ENCODE measurements at places on chromosomes 5 and 9.

DNA sequence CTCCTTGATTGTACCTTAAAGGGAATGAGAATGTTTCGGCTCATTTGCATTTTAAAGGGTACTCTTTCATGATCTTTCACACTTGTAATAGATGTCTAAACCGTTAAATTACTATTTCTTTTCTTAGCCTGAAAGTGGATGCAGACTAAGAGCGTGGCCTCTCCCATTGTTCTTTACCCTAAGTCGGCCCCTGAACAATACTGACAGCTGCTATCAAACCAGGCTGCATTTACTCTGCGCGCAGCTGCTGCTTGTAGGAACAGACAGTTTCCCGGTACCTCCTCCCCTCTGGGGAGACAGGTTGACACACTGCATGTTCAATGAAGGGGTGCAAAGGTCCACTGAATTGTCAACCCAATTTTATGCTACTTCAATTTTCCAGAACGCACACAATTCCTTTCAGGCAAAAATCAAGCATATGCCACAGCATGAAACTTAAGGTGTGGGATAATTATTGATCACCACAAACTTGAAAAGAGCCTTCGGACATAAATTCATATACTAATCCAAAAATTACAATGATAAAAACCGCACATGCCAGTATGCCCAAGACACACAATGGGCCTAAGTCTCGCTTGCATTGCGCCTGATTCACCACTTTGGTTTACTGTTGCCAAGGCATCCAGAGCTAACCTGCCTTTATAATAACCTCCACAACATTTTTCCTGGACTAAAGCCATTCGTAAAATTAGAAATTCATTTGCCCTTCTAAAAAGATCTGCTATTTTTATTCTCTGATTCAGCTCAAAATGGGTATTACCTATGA is 39.7 kb downstream of the TLE1 start:
- DNase-seq, result no peak
- H3K4me1 ChIP-seq, result no peaks in the 10 kb centered on the region
- H3K27me3 ChIP-seq, result no peaks in the 10 kb centered on the region
- no peak overlapping the region for H3K27ac ChIP-seq
- no peak overlapping the region for H3K4me3 ChIP-seq

DNA sequence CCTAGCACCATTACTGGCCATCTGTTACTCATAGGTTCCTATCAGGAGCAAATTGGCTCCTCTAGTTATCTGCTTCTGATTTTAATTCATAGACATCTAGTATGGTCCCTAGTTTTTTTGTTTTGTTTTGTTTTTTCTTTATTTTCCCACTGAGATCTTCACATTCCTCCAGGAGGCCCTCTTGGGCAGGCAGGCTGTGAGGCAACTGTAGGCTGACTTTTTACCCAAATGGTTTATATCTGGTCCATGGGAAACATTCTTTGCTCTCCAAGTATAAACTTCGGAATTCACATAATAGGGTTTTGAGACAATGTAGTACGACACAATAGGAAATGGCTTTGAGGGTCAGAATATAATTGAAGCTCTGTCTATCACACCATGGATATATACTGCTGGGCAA is 250.9 kb upstream of the DAB2 start:
- no peaks in the 10 kb centered on the region for H3K27me3 ChIP-seq
- H3K36me3 ChIP-seq, result no peaks in the 10 kb centered on the region
- H3K4me1 ChIP-seq, result no peaks in the 10 kb centered on the region
- no peak overlapping the region for H3K27ac ChIP-seq

- H3K4me1 ChIP-seq, result no peaks in the 10 kb centered on the region
- H3K4me3 ChIP-seq, result no peak overlapping the region
- no peak overlapping the region for H3K27ac ChIP-seq
- DNase-seq, result no peak
- no peaks in the 10 kb centered on the region for H3K27me3 ChIP-seq
Observed at GRCh38 chr5:79590396-79590999, 21.7 kb upstream of the TENT2 start.

DNA sequence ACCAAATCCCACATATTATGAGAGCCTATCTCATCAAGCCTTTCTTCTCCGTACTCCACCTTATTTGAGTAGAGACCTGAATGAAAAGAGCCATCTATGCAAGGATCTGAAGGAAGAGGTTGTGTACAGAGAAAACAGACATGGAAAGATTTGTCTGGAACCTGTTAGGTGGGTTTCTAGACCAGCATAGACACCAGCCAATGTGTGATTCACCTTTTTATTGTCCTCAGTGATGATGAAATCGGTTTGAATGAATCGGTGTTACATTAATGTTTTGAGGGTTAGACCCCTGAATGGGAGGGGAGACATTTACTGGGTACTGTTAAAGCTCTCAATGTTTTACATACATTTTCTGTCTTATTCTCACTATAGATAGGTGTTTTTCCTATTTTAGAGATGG is 223.6 kb downstream of the NMUR2 start:
- no peak overlapping the region for H3K4me3 ChIP-seq
- no peak for DNase-seq
- H3K4me1 ChIP-seq, result no peaks in the 10 kb centered on the region
- no peaks in the 10 kb centered on the region for H3K27me3 ChIP-seq
- no peak overlapping the region for H3K27ac ChIP-seq
- no peaks in the 10 kb centered on the region for H3K36me3 ChIP-seq

DNA sequence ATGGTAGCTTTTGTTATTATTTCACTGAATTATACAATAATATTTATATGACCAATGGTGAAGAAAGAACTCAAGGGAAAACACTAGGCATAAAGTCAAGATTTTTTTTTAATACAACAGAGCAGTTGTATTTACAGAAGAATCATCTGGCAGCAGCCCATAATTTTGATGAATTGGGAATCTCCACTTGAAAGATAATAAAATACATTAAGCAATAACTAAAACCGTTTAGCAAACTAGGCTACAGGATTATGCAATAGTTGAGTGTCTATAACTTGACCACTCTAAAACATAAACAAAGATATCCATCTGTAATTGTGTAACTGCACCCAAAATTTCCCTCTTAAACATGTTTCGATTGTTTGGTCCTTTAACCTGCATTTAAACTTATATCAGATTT is 80.8 kb downstream of the SNCAIP start:
- H3K4me1 ChIP-seq, result no peaks in the 10 kb centered on the region
- H3K27ac ChIP-seq, result no peak overlapping the region
- H3K27me3 ChIP-seq, result no peaks in the 10 kb centered on the region
- no peak for DNase-seq

DNA sequence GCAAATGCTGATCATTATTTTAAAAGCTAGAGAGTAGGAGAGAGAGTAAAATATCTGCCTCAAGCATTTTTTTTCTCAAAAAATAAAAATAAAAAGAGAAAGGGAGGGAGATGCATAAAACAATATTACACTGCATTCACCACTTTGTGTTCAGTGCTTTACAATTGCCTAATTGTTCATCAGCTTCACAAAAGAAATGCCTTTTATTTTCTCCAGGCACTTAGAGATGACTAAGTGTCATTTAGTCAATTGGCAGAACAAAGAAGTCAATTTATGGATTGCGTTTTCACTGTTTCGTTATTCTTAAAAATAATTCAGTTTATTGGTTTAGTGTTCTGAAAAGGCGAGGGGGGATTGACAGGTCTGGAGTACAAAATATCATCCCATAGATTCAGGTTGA is 232.5 kb upstream of the CCNH start:
- no peaks in the 10 kb centered on the region for H3K36me3 ChIP-seq
- no peak overlapping the region for H3K4me3 ChIP-seq
- DNase-seq, result no peak
- H3K27me3 ChIP-seq, result no peaks in the 10 kb centered on the region
- H3K4me1 ChIP-seq, result no peaks in the 10 kb centered on the region

DNA sequence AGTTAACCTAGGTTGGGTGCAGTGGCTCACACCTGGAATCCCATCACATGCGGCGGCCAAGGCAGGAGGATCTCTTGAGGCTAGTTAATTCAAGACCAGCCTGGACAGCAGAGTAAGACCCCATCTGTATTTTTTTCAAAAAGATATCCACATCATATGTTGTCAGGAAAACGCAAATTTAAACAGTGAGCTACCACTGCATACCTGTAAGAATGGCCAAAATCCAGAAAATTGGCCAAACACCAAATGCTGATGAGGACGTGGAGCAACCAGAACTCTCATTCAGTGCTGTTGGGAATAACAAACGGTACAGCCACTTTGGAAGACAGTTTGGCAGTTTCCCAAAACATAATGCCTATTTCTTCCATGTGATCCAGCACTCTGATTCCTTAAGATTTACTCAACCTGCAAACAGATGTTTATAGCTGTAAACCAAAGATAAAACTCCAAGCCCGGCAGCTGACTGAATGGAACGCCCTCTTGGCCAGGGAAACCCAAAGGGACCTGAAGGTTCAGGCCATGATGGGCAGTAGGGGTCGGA is 12.4 kb downstream of the CEL start:
- no peaks in the 10 kb centered on the region for H3K36me3 ChIP-seq
- H3K27me3 ChIP-seq, result no peaks in the 10 kb centered on the region
- DNase-seq, result no peak
- H3K4me1 ChIP-seq, result no peaks in the 10 kb centered on the region
- H3K4me3 ChIP-seq, result no peak overlapping the region
- H3K27ac ChIP-seq, result no peak overlapping the region

GRCh38 chr5:31116466-31117031 is 76.9 kb upstream of the CDH6 start:
- no peaks in the 10 kb centered on the region for H3K4me1 ChIP-seq
- DNase-seq, result no peak
- H3K4me3 ChIP-seq, result no peak overlapping the region
- no peak overlapping the region for H3K27ac ChIP-seq

- H3K27ac ChIP-seq, result no peak overlapping the region
- no peak for DNase-seq
- no peak overlapping the region for H3K4me3 ChIP-seq
- H3K27me3 ChIP-seq, result no peaks in the 10 kb centered on the region
- no peaks in the 10 kb centered on the region for H3K36me3 ChIP-seq
- no peaks in the 10 kb centered on the region for H3K4me1 ChIP-seq
Observed at GRCh38 chr9:10396615-10397014, 216.2 kb downstream of the PTPRD start.

GRCh38 chr5:165135565-165135964 is 1630.1 kb downstream of the MAT2B start:
- no peak for DNase-seq
- no peak overlapping the region for H3K4me3 ChIP-seq
- H3K27me3 ChIP-seq, result no peaks in the 10 kb centered on the region
- H3K4me1 ChIP-seq, result no peaks in the 10 kb centered on the region
- H3K36me3 ChIP-seq, result no peaks in the 10 kb centered on the region

- H3K27me3 ChIP-seq, result no peaks in the 10 kb centered on the region
- no peak overlapping the region for H3K27ac ChIP-seq
- H3K36me3 ChIP-seq, result no peaks in the 10 kb centered on the region
- DNase-seq, result no peak
- no peak overlapping the region for H3K4me3 ChIP-seq
- H3K4me1 ChIP-seq, result no peaks in the 10 kb centered on the region
Observed at GRCh38 chr5:58542709-58543108, 40.2 kb upstream of the RAB3C start.

DNA sequence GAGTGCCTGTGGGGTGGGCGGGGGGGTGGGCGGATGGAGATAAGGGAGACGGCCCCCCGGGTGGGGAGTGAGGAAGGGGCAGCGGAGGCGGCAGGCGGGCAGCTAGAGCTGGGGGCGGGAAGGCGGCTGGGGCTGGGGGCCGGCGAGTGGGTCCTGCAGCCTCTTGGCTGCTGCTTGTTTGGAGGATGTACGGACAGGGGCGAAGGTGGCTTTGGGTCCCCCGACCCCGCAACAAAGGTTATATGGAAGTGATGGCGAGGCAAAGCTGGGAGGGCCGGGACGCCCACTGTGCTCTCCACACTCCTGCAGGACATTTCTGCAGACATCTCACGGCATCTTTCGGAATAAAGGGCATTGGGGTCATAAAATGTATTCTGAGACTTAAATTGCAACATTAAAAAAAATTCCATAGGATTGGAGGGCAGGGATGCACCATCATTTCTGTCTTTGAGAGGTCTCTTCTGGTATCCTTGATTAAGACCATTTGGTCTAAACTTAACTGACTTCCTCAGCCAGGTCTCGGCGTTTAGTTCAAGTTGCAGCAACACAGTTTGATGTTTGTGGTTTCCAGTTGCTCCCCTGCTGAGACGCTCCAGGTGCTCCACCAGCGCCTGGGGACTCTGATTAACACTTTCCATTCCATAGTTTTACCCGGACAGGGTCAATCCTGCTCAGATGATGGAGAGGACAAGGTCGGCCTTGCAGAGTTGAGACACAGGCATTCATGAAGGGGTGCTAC is 101.6 kb upstream of the SSBP2 start:
- peaks cover 31% of the 10 kb centered on the region for H3K4me1 ChIP-seq
- H3K36me3 ChIP-seq, result no peaks in the 10 kb centered on the region
- H3K27me3 ChIP-seq, result peaks cover 2% of the 10 kb centered on the region
- peak overlapping the region; percentile 58 for H3K4me3 ChIP-seq
- no peak for DNase-seq

GRCh38 chr5:142432369-142432863 is 107.6 kb upstream of the SPRY4 start:
- no peaks in the 10 kb centered on the region for H3K36me3 ChIP-seq
- H3K4me3 ChIP-seq, result peak overlapping the region; percentile 10
- no peaks in the 10 kb centered on the region for H3K27me3 ChIP-seq
- DNase-seq, result no peak
- H3K27ac ChIP-seq, result peak overlapping the region; percentile 83

- no peak overlapping the region for H3K27ac ChIP-seq
- no peak overlapping the region for H3K4me3 ChIP-seq
- H3K4me1 ChIP-seq, result no peaks in the 10 kb centered on the region
- no peak for DNase-seq
Observed at GRCh38 chr9:88197781-88198340, 59.6 kb upstream of the SPATA31C2 start.

- H3K27me3 ChIP-seq, result no peaks in the 10 kb centered on the region
- DNase-seq, result no peak
- H3K4me1 ChIP-seq, result no peaks in the 10 kb centered on the region
- H3K4me3 ChIP-seq, result no peak overlapping the region
Observed at GRCh38 chr5:131854134-131854533, 57.3 kb upstream of the FNIP1 start.

- no peaks in the 10 kb centered on the region for H3K36me3 ChIP-seq
- H3K27ac ChIP-seq, result no peak overlapping the region
- no peaks in the 10 kb centered on the region for H3K4me1 ChIP-seq
Observed at GRCh38 chr5:143251946-143252345, 151.5 kb downstream of the NR3C1 start.

GRCh38 chr9:109894921-109895758 is 115.1 kb downstream of the PALM2AKAP2 start:
- DNase-seq, result no peak
- H3K4me3 ChIP-seq, result no peak overlapping the region
- no peaks in the 10 kb centered on the region for H3K27me3 ChIP-seq
- H3K36me3 ChIP-seq, result no peaks in the 10 kb centered on the region
- no peak overlapping the region for H3K27ac ChIP-seq

GRCh38 chr5:58015175-58015574 is 444.7 kb downstream of the PLK2 start:
- H3K27me3 ChIP-seq, result no peaks in the 10 kb centered on the region
- H3K4me3 ChIP-seq, result no peak overlapping the region
- H3K36me3 ChIP-seq, result no peaks in the 10 kb centered on the region
- H3K27ac ChIP-seq, result no peak overlapping the region
- no peak for DNase-seq
